Fibroblast of skin of scalp (primary cell): ENCODE measurements at places on chromosomes 3 and 15.

DNA sequence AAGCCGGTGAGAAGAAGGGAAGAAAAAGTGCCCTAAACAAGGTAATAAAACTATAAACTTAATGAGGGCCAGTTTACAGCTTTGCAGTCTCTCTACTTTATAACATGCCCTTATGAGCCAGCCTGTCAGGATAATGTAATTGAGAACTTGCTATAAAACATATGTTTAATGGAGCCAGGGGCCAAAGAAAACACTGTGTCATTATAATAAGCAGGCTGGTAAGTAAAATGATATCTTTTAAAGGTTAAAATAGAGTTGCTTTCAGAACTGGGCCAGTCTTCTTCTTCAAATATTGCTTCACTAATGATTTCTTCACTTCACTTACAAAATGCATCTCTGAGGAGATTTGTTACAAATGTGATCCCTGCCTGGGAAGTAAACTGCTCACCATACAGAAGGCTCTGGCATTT lies 192.5 kb downstream of the SHOX2 start:
- peak; percentile 64 for DNase-seq

DNA sequence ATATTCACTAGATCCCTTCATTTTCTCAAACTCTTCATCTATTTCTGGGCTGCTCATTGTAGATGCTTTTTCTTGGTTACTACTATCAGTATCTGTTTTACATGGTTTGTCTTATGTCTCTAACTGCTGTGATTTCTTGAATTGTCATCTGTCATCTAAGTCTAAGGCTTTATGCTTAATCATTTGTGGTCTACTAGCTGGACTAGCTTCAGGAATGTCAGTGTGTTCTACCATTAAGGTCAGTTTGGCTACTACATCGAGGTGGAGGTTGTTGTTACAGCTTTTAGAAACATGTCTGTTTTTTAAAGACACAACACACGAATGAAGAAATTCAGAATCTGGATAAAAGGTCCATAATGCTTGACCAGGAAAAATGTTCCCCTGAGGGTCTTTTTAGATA lies 82.2 kb downstream of the ABI3BP start:
- DNase-seq: no peak

DNA sequence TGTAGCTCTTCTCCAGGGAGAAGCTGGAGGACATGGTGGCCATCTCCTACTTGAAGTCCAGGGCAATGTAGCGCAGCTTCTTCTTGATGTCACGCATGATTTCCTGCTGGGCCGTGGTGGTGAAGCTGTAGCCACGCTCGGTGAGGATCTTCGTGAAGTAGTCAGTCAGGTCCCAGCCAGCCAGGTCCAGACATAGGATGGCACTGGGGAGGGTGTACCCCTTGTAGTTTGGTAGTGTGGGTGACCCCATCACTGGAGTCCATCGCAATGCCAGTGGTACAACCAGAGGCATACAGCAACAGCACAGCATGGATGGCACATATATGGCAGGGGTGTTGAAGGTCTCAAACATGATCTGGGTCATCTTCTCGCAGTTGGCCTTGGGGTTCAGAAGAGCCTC lies 7.0 kb upstream of the LPCAT4 start:
- no peak for DNase-seq

GRCh38 chr3:151875759-151876158 lies 2.3 kb downstream of the SUCNR1 start:
- DNase-seq: no peak

GRCh38 chr3:152511904-152512303 lies 243.2 kb downstream of the MBNL1 start:
- no peak for DNase-seq

DNA sequence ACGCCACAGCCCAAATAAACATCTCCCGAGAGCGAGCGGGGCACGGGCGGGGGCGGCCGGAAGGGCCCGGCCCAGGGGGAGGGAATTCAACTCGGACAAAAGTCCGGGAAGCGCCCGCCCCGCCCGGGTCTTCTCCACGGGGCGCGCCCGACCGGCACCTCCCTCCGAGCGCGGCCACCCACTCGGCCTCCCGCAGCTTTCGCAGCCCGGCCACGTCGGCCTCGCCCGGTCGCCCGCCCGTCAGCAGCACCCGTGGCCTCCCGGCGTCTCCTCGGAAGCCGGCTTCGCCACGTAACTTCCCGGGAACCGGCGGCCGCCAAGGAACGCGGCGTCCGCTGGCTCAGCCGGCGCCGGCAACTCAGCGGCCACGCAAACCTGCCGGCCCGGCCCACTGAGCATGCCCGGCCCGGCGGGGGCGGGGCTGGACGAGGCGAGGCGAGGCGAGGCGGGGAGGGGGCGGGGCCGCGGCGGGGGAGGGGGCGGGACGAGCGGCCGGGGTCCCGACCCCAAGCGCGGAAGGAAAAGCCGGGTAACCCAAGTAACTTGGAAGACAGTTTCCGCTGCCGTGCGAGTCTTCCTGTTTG lies at the start of gene TJP1:
Gene TJP1, minus strand, starts transcription at position 369 of the 584 bp plus-strand sequence. CDS start 440 bp downstream, outside the sequence.
- DNase-seq: peak; percentile 83

DNA sequence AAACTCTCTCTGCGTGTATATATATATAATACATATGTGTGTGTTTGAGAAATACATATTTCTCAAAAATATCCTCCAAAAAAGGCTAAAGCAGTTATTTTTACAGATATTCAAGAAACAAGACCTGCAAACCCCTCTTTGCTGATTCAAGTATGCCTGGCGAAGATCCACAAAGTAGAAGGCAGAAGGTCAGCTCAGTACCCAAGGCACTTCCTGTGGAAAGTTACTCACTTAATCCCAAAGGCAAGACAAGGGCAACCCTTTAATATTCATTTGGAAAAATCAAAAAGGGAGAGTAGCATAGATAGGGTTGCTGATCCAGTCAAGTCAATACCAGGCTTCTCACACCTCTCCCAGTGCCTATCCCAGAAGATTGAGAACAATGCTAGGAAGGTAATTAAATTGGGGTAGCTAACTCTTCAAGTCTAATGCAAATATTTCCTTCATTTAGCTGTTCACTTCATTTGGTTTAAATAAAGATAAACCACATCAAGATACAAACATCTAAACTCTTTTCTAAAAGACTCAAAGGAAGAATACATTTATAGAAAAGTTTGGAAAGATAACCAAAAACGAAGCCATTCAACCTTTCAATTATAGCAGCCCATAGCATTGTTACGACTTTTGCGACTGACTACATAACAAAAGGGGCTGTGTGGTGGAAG lies 7.2 kb downstream of the COX17 start:
- no peak for DNase-seq

GRCh38 chr15:31481142-31481541 lies 154.5 kb downstream of the KLF13 start:
- DNase-seq: no peak

- DNase-seq: peak; percentile 22
These were observed 132.9 kb upstream of the ZBTB20 start for GRCh38 chr3:115279939-115280338.

DNA sequence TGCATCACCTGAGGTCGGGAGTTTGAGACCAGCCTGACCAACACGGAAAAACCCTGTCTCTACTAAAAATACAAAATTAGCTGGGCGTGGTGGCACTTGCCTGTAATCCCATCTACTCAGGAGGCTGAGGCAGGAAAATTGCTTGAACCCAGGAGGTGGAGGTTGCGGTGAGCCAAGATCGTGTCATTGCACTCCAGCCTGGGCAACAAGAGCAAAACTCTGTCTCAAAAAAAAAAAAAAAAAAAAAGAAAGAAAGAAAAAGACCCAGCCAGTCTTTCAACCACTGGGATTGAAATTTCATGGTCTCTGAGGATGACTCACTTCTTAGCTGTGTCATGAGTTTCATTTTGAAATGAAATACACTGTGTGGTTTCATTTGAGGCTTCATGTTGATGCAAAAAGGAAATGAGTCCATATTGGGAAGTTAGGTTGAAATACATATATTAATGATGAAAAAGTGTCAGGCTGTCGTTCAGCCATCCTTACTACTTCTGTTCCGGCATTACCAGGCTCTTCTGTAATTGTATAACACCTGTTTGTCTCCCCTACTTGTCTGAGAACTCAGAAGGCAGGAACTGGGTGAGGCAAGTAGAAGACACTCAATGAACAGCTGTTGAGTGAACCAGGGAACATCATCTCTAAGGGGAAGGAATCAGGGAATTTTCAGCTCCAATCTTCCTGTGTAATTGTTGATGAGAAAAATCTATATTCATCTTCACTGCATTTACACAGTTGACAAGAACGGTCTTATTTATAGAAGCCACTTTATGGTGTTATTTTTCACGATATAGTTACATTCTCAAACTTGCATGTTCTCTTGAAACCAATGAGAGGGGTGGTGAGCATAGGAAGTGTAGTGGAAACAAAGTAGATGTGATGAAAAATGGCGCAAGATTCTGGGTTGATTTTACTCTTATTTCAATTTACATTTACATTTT lies 87.4 kb downstream of the NFKBIZ start:
- DNase-seq: peak; percentile 92

DNA sequence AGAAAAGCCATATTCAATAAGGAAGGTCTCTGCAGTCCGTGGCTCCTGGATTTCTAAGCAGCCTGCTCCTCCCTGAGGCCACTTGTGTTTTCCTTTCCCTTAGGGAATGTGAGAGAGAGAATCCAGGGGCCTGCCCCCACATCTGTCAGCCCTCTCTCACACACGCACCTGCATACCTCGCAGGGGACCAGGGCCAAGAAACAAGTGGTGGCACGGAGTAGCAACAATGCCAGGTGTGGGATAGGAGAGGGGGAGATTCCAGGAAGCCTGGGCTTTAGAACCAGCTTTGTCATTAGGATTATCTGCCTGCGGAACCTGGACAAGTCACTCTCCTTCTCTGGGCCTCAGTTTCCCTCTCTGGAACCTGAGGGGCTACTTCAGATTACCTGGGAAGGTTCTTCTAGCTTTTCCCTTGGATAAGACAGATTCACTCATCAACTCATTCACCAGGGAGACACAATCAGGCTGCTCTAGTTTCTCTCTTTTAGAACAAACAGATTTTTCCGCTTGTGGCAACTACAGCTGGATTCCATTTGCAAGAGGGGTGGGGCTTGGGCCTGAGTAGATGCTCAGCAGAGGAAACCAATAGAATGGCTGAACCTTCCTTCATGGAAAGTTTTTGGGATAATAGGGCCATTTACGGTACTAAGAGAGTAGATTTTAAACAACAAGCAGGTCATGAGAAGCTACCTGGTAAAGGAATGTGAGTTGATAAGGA lies 19.5 kb downstream of the BCL6 start:
- no peak for DNase-seq

- DNase-seq: no peak
These were observed 58.5 kb downstream of the DPH6 start for GRCh38 chr15:35487417-35487816.

- DNase-seq: peak; percentile 38
These were observed 201.3 kb upstream of the MRPL3 start for GRCh38 chr3:131704098-131704497.

GRCh38 chr3:157920822-157921700 lies 185.2 kb downstream of the SHOX2 start:
- DNase-seq: no peak

DNA sequence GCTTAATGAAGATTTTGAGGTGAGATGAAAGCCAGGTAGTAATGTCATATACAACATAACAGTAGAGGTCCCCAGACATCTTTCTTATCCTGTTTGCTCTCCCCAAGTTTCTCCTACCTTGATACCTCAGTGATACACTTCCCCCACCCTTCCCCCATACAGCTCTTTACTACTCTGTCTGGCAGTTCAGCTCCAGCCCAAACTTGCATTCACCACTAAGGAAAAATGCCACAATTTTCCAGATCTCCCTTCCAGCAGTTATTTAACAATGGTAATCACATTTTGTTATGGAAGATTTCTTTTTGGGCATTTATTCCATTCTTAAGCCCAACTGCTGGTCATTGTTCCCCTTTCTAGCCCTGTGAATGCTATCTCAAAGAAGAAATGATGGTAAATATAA lies 34.9 kb upstream of the ITGA11 start:
- DNase-seq: no peak

- DNase-seq: peak; percentile 76
These were observed 36.3 kb downstream of the CHST14 start for GRCh38 chr15:40506964-40507571.

- DNase-seq: no peak
These were observed 59.7 kb upstream of the MBNL1 start for GRCh38 chr3:152209060-152209459.

GRCh38 chr3:89783341-89783927 lies 676.0 kb downstream of the EPHA3 start:
- DNase-seq: peak; percentile 5

- DNase-seq: peak; percentile 89
These were observed 282.5 kb downstream of the RPLP1 start for GRCh38 chr15:69735121-69735520.

DNA sequence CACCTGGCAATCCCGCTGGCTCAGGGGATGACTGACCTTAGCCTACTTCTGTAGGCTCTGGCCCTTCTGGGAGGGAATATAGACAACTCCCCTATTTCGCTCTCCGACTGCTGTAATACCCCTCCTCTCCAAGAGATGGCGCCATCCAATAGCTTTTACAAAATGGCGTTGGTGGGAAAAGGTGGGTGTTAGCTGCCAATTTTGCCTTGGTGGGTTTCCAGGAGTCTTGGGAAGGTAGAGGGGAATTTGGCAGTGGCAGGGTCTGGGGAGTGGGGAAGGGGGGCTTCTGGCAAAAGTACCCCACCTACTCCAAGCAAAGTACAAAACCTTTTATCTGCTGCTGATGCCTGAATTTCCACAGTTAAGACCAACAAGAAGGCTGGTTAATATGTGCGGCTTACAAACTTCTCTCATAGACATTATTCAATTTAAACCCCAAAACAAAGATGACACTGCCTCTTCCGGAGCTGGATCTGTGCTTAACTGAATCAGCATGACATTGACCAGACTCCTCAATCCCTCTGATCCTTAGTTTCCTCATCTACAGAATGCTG lies 62.1 kb downstream of the RASGRF1 start:
- peak; percentile 38 for DNase-seq

- DNase-seq: no peak
These were observed 229.7 kb upstream of the TBL1XR1 start for GRCh38 chr3:177426878-177427495.

DNA sequence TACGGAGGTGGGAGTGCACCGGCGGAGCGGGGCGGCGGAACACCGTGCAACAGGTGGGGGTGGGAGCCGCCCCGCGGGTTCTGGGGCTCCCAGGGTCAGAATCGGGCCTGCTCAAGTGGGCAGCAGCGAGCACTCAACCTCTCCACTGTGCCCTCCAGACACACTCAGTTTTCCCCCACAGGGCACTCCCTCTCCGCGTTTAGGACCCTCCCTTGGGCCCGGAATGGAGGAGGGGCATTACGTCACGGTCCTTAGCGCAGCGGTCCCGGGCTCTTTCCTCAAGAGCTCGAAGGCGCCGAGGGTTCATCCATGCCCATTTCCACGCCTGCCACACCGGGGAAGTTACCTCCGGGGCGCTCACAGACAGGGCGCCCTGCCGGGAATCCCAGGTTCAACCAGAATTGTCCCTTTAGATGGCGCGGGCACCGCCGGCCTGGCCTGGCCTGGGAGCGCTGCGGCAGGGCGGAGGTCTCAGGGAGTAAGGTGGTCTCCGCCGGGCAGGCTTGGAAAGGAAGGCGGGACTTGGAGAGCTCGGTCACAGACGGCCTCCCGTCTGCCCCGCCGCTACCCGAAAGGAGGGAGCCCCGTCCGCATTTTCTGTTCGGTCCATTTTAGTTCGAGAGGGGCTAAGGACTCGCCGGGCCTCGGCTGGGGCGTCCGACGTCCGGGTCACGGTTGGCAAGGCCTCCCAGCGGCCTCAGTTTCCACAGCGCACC lies 5.1 kb downstream of the RNU6-1 start:
- no peak for DNase-seq

GRCh38 chr3:24145981-24146822 lies 201.1 kb downstream of the NR1D2 start:
- peak; percentile 97 for DNase-seq
